Type B pancreatic cell (in vitro differentiated cells): ENCODE measurements at places on chromosomes 5 and 9. TPM values are rescaled to one million over a fixed set of nuclear protein-coding genes. Genes with fewer than 3 reads are reported as not detected.

Gene CDH18
- total RNA-seq, result 17.8 and 20.2 TPM in 2 replicates

- DNase-seq, result no peak
Observed at GRCh38 chr9:117783828-117784227, 79.6 kb downstream of the TLR4 start.

GRCh38 chr5:40834391-40834848 lies 602 bp downstream of the RPL37 start:
- DNase-seq, result no peak

GRCh38 chr5:159133041-159133741 lies 33.5 kb upstream of the EBF1 start:
- no peak for DNase-seq

DNA sequence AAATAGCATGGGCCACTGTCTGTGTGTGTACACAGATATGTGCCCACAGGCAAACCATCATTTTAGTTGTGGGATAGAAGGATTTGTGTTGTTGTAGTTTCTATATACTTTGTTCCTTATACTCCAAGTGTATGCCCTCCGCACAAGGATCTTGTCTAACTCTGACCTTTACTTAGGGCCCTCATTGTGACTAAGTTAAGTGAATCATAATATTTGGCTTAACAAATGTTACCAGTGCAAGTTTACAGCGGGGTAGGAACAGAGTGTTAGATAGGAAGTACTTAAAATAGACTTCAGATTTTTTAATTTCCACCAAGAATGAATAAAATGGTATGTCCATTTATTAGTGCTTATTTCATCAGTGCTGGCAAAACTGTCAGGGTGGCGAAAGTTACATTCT lies 29.5 kb upstream of the CYFIP2 start:
- DNase-seq, result no peak

- DNase-seq, result no peak
Observed at GRCh38 chr5:73272351-73272750, 99.4 kb downstream of the TMEM174 start.

DNA sequence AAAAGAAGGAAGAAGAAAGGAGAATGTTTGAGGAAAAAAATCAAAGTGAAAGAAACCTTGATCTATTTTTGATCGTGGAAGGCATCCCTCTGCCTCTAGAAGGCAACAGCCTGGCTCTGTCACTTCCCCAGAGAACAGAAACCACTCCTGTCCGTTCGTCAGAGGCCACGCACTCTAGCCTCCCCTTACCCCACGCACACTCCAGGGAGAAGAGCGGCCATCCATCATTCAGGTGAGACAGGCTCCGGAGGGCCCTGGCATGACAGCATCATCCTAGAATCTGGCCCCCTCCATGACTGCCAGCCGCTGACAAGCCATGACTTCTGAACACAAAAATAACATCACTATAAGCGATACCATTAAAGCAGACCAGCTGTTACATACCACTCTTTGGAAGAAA lies 135.8 kb downstream of the ROR2 start:
- DNase-seq, result no peak
